ENCODE measurements at places on chromosomes 7 and 10.

- DNase-seq = no peak
Observed at GRCh38 chr7:84251277-84251781, 56.7 kb upstream of the SEMA3A start.

GRCh38 chr7:155405399-155406318 lies 52.3 kb upstream of the EN2 start:
- peak; percentile 70 for DNase-seq

DNA sequence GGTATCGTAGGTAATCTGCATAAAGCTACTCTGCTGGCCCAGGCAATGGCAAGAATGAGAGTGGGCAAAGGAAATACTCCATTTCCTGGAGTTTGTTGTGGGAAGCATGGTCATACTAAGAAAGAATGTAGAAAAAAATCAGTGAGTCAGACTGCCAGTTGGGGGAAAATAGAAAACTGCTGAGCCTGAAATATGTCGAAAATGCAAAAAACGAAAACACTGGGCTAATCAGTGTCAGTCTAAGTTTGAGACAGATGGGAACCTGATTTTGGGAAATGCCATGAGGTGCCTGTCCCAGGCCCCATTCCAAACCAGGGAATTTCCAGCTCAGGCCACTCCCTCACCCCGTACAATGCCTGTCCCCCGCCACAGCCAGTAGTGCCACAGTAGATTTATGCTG lies 150.0 kb downstream of the ZNF33B start:
- no peak for DNase-seq

GRCh38 chr7:123717689-123718088 lies 31.1 kb downstream of the WASL start:
- no peak for DNase-seq

GRCh38 chr7:70694434-70694970 lies 437.4 kb upstream of the GALNT17 start:
- peak; percentile 85 for DNase-seq

- DNase-seq = no peak
Observed at GRCh38 chr7:148711191-148712102, 12.7 kb downstream of the CUL1 start.

- DNase-seq = no peak
Observed at GRCh38 chr10:113980408-113981087, 63.1 kb upstream of the ADRB1 start.

GRCh38 chr7:30938435-30939316 lies 25.1 kb upstream of the GHRHR start:
- peak; percentile 92 for DNase-seq

DNA sequence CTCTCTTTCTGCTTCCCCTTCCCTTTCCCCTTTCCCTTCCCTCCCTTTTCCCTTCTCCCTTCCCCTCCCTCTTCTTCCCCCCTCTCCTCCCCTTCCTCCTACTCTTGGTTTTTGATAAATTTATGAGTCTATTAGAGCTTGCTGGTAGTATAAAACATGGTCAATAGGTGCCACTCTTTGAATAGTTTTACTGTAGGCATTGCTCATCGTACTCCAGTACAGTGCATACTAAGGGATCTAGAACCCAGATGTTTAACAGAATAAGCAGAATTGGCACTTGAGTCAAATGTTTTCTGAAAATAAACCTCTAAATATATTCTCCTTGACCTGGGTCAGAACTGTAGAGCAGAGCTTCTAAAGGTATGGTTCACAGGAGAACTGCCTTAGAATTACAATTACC lies 126.7 kb downstream of the SORCS3 start:
- no peak for DNase-seq

GRCh38 chr7:18770154-18770811 lies 274.7 kb downstream of the HDAC9 start:
- no peak for DNase-seq

GRCh38 chr10:97705006-97705670 lies 8.4 kb upstream of the MARVELD1 start:
- DNase-seq = no peak

- no peak for DNase-seq
Observed at GRCh38 chr7:116354171-116354545, 143.8 kb downstream of the TES start.

GRCh38 chr7:93544691-93545090 lies 29.8 kb downstream of the CALCR start:
- DNase-seq = no peak

All from SK-N-SH (cell line).